Epithelial cell of proximal tubule (primary cell): ENCODE measurements at places on chromosomes 3 and 15. TPM values are rescaled to one million over a fixed set of nuclear protein-coding genes. Genes with fewer than 3 reads are reported as not detected.

GRCh38 chr3:48215466-48215865 lies 7.8 kb upstream of the CAMP start:
- no peak for DNase-seq

DNA sequence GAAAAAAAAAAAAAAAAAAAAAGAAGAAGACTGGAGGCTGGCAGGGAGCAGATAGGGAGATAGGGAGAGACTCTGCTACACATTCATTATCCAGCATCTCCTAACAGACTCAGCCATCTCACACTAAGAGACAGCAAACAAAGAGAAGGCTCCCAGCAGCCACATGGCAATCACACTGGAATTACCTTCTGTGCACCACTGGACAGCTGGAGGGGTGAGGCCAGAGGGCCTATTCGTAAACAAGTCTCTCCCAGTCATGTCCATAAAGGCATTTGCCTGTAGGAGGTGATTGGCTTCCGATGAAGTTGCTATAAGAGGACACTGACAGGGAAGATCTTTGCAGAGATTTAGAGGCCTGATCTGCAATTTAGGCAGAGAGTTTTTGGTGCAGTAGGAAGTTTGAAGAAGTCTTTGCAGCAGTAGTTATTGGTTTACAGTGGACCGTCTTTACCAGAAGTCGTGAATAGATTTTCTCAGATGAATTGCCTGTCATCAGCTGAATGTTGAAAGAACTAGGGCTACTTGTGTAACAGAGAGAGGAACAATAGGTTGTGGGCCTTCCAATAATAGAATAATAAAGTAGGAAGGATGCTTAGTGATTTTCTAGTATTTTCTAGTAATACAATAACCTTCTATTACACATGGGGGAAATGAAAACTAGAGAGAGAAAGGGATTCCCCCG lies 89.7 kb downstream of the TP63 start:
- no peak for DNase-seq

- DNase-seq, result no peak
Measured at GRCh38 chr15:69009341-69009740, 5.2 kb upstream of the NOX5 start.

GRCh38 chr3:27688053-27688452 lies 34.1 kb downstream of the EOMES start:
- no peak for DNase-seq

DNA sequence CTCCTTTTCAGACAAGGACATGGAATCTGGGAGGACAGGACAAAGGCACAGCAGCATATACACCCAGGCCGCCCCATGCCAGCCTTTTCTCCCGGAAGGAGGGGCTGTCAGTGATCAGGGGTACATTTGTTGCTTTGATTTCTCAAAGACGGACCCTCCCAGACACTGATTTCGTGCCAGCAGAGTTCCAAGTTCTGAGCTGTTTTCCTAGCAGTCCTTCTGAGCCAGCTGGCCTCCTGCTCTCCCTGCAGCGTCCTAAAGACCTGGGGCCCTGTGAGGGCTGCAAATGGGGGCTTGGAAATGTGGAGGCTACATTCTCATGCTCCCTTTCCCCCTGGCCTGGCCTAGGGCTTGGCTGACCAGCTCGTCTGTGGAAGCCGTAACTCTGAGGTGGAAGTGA lies 22.3 kb downstream of the CTSH start:
- no peak for DNase-seq

DNA sequence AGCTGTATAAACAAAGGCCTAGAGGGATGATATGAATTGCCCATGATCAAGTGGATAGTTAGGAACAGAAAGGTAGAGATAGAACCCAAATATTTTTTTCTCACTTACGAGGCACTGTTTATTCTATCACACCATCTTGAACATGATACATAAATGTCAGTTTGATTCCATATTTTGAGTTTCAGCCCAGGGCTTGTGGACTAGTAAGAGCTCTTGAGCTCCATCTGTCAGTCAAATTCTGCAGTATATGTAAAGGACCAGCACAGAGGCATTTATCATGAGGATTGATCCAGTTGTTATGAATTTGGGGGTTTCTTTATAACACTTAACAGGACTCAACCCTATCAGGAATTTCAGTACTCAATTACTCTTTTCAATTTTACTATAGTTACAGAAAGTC lies 4.8 kb downstream of the SLC27A2 start:
- no peak for DNase-seq

GRCh38 chr3:169610888-169611291 lies 52.6 kb downstream of the MECOM start:
- no peak for DNase-seq

DNA sequence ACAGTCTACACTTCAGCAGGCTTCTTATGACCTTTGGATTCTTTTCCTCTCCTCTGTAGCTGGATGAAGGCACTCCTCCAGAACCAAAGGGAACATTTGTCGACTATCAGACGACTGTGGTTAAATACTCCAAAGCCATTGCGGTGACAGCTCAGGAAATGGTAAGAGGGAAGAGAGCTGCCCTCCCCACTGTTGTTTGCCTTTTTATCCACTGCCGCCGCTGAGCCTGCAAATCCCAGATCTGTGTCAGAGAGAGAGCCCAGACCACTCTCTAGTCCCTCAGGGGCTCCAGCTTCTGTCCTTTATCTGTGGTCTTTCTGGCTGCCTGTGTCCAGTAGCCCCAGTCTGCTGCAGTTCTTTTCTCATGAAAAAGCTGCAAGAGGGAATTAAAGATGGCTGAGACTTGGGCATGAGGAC lies 261.5 kb upstream of the TPM1 start:
- DNase-seq, result no peak

GRCh38 chr3:17580901-17581300 lies 161.5 kb downstream of the TBC1D5 start:
- no peak for DNase-seq

- DNase-seq, result no peak
Measured at GRCh38 chr3:188198001-188198400, 44.0 kb downstream of the LPP start.

GRCh38 chr15:57692709-57693108 lies 13.8 kb upstream of the POLR2M start:
- no peak for DNase-seq

- no peak for DNase-seq
Measured at GRCh38 chr3:78610462-78611125, 1157.2 kb downstream of the ROBO1 start.

GRCh38 chr3:66803206-66803605 lies 194.9 kb upstream of the KBTBD8 start:
- DNase-seq, result no peak

DNA sequence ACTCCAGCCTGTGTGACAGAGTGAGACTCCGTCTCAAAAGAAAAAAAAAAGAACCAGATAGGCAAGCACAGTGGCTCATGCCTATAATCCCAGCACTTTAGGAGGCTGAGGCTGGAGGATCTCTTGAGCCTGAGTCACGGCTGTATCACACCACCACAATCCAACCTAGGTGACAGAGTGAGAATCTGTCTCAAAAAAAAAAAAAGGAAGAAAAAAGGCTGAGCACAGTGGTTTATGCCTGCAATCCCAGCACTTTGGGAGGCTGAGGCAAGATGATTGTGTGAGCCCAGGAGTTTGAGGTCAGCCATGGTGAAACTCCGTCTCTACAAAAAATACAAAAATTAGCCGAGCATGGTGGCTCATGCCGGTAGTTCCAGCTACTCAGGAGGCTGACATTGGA lies 5.6 kb upstream of the NICN1 start:
- DNase-seq, result no peak

DNA sequence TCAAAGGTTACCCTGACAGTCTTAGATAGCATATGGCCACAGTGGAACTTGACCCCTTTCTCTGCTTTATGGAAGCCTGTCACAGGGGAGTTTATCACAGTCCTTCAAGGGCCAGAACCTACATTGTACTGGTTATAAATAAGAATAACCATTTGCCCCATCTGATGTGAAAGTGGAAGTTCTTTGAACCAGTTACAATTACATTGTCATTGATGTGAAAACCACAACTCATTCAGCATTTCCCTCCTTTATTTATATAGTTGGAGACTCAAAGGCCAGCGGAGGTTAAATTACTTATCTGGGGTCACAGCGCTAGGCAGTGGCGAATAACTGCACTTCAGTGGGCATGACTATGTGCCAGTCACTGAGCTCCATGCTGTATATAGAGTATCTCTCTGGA lies 60.5 kb upstream of the TBC1D5 start:
- DNase-seq, result no peak

DNA sequence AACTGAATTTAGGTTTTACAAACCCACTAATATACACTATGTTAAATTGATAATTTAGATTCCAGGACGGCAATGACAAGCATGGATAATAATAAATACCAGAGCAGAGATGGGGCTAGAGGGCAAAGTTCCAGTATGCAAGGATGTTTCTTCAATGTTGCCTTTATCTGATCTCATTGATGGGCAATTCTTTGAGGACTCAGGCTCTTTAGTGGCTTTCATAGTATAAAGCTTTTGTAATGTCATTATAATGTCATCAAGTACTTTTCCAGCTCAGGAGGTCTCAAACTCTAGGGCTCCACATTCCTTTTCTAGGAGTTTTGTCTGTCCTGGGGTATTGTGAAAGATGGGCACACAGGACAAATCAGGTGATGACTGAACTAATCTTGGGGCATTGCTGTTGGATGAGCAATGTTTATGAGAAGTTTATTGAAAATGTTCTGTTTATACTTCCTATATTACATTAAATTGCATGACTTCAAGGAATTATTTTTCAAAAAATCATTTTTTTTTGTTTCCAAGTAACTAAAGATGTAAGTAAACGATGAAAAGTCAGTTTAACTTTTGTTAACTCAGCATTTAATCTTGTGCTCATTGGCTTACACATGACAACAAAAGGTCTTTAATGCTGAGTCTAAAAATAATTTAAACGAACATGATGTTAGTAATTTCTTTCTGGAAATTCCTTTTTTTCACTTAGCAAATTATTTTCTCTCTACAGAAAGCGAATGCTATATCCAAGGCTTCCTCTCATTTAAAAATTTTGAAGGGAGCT lies 116.4 kb downstream of the OXSM start:
- DNase-seq, result no peak

- no peak for DNase-seq
Measured at GRCh38 chr15:45048794-45049631, 26.0 kb downstream of the SORD start.

DNA sequence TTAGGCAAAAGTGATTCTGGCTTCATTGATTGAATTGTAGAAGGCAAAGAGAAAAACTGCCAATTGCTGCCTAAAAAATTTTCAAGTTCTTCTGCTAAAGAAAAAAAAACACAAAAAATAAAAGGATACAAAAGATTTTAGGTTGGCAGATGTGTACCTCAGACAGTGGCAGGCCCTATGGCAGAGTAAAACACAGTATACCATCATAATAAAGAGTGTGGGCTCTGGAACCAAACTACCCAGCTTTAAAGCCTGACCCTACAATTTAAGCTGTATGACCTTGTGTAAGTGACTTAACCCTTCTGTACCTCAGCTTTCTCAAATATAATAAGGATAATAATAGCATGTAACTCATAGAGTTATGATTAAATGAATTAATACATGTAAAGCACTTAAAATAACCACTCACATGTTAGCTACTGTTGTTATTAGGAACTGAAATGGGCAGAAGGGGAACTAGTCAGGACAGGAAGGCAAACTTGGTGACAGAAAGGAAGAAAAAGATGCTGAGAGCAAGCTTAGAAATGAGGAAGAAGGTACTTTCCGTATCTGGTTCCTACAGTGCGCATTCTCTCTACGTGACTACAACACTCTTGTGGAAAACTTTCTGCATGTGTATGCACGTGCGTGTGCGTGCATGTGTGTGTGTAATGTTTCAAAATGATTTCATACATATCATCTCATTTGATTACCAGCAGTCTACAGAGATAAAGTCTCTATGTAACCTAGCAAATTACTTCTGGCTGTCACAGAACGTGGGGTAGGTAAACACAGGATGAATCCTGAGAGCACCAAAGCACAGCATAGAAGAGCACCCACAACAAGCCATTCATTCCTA lies 13.6 kb upstream of the GATM start:
- DNase-seq, result no peak

GRCh38 chr15:100919481-100920405 lies 586 bp downstream of the LRRK1 start:
- no peak for DNase-seq

- DNase-seq, result no peak
Measured at GRCh38 chr3:150080058-150080730, 109.5 kb upstream of the PFN2 start.

DNA sequence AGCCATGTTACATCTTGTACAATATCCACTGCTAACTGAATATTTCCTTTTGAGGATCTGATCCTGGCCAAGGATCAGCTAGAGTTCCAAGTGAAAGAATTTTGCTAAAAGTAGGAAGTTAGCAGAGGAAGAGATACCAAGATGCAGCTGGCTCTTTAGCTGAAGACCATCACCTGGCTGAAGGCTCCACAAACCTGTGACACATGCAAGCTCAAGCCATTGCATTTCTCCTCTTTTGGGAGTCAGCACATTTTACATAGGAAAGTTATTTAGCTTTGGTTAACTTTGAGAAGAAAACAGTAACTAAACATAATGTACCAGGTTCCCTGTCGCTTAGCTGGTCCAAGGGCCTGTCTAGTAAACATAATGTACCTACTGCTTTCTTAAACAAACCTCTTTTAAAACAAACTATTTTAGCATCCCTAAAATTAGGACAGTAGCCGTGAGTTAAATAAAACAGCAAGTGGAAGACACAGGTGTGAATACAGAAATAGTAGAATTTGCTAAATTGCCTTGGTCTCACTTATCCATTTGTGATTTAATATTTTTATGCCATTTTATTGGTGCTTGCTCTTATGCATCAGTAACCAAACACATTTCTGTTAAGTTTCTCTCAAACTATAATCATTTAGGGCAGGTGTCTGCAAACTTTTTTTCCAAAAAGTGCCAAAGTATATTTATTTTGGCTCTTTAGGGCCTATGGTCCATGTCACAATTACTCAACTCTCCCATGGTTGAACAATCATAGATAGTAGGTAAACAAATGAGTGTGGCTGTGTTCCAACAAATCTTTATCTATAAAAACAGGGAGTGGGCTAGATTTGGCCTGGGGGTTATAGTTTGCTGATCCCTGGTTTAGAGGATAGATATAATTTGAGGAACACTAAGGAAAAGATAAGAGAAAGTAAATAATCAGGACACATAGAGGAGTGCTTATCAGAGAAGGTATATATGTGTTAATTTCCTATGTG lies 11.2 kb downstream of the GCSAM start:
- no peak for DNase-seq

The EXD1 gene
- not detected in 2 replicates for total RNA-seq

The ANKRD63 gene
- 0.22 TPM in 1 of 2 replicates, not detected in the other for total RNA-seq

The CFAP20DC gene
- total RNA-seq, result 4.9 and 5.1 TPM in 2 replicates

The TWF2 gene
- total RNA-seq, result 154 and 189 TPM in 2 replicates

The IQCF5 gene
- total RNA-seq, result not detected in 2 replicates

The PLA2G4F gene
- total RNA-seq, result 0.40 and 0.72 TPM in 2 replicates

The NBEAL2 gene
- 40.7 and 79.7 TPM in 2 replicates for total RNA-seq
